HS-27A (cell line): ENCODE measurements at places on chromosomes 5 and 9.

DNA sequence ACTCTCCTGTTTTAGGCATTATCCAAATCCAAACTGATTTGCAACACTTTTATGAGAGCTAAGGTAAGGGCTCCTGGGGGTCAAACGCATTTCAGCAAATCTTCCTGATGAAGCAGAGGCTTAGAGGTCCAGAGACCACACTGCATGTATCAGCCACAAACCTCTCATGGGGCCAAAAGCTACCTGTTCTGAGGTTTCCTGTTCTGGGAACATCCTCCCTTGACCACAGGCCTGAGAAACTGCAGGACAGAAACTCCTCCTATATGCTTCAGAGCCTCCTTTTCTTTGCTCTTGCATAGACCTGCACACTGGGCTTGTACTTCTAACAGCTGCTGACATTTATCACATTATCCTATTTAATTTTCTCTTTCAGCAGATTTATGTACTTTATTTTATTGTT is 92.6 kb downstream of the OR2K2 start:
- no peak for DNase-seq

DNA sequence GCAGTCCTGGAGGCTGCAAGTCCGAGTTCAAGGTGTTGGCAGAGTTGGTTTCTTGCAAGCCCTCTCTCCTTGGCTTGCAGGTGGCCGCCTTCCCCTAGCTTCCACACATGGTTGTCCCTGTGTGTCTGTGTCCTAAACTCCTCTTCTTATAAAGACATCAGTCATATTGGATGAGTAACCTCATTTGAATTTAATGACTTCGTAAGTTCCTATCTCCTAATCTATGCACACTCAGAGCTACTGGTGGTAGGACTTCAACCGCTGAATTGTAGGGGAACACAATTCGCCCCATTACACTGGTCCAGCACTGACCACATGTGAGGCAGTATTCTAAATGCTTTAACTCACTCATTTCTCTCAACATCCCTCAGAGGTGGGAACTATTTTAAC is 25.9 kb upstream of the ADAMTS2 start:
- no peak for DNase-seq

DNA sequence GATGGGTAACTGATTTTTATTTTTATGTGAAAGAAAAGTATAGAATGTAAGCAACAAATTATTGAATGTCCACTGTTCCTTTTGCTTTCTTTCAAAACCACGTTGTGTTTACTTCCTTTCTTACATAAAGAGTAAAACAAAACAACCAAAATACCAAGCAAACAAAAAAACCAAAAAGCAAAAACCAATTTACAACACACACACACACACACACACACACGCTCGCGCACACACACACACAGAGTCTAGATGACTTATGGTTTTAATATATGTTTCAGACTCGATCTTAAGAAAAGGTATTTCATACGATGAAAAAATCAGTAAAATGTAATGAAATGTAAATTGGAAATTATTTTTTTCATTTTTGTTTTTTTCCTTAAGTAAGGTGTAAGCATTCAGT is 80.3 kb downstream of the ADGRV1 start:
- no peak for DNase-seq

DNA sequence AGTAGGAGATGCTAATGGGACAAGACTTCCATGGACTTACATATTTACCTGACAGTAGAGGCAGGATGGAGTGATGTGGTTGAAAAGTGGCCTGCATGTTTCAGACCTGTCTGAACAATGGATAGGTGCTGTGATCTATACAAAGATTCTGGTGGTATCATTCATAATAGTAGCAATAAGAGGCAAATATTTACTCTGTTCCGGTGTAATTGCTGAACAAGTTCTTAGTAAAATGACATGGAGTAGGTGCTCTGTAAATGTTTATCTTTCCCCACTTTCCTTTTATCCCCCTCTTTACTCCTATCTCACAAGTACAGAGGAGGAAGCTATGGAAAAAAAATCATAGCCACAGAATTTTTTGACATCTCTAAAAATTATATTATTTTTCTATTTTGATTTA is 159.0 kb upstream of the SLC12A2 start:
- DNase-seq, result no peak

DNA sequence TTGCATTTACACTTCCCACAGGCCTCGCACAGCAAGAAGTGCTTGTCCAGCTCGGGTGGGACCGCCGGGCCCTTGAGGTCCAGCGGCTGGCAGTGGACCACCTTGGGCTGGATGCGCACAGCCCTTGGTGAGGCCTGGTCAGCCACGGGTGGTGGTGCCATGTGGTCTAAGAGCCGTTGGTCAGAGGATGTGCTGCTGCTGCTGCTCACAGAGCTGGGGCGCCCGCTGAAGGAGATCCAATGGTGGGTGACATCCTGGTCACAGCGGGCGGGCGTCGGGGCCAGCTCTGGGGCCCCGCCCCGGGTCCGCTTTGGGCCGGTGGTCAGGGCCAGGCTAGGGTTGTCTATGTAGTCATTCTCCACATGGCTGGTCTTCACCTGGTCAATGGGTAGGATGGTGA is 10.2 kb downstream of the SPRY4 start:
- DNase-seq, result no peak

DNA sequence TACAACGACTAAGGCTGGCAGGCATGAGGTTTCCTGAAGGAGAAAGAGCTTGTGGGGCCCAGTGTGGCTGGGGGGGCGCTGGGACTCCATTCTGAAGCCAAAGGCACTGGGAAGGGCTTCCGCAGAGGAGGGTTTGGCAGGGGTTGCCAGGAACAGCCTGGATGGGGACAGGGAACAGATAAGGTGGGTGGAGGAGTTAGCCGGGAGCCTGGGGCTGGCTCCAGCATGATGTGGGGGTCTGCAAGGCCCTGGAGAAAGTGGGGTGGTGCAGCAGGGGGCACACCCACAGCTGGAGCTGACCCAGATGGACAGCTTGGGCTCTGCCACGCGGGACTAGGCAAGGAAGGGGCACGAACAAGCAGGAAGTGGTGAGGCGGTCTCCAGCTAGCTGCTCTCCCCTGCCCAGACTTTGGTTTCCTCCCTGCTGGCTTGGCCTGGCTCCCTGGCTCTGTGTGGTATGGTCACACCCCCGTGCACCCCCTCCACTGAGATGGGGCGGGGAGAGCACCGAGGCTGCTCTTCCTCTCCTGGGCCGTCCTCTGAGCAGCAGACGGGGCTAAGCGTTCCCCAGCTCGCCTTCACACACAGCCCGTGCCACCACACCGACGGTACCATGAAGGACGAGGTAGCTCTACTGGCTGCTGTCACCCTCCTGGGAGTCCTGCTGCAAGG is at the start of gene LTC4S:
LTC4S (plus strand) TSS at position 519 of the 672 bp plus-strand sequence; CDS start at position 614, 95 bp downstream.
- no peak for DNase-seq

DNA sequence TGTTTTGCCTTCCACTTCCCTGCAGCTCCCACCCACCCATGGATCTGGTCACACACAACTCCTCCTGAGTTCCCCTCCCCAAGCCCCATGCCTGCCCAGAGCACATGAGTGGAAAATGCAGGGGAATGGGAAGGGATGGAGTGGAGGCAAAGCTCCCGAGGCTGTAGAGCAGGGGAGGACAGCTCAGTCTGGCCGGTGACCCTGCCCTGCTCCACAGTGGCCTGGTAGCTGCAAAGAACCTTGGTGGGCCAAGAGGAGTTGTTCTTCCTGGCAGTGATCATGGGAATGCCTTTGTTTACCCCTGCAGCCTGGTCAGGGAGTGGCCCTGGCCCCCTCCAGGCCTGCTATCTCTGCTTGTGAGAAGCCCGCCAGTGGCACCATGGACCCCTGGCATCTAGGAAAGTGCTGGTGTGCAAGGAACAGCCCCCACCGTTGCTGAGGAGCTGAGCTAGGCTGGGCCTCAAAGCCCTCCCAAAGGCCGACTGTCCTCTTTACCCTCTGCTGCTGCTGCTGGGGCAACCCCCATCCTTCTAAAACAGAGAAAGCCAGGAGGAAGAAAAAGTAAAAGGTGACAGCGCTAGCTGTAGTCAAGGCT is 60.4 kb downstream of the PSD2 start:
- no peak for DNase-seq

DNA sequence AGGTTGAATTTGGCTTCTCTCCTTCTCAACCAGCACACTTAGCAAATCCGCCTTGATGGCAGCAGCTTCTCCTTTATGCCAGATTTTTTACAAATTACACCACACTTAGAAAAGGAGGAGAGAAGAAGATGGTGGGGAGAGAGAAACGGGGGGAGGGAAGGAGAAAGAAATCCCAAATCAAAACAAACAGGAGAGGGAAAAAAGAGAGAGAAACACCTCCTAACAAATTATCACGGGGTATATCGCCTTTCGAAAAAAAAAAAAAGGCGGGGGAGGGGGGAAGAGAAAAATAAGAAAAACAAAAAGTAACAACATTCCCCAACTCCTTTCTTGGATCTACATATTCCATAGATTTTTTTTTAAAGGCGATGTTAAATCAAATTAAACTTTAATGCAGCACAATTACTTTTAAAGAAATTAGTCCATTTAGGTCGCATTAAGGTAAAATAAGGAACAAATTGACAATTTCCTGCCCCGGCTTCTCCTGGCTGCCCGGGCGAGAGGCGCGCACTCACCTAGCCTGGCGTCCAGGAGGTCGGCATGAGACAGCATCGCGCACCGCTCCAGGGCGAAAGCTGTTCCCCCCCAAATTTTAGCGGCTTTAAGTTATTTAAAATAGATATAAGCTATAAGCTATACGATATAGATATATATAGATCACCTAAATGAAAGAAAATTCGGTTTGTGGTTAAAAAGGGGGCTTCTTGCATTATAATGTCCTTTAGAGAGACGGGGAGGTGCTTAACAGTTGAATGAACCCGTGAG is at the start of gene OTP:
OTP (minus strand) TSS at position 716 of the 765 bp plus-strand sequence; CDS start at position 552, 164 bp downstream.
- no peak for DNase-seq

- no peak for DNase-seq
These were observed 261.2 kb downstream of the ARL15 start for GRCh38 chr5:54049144-54049543.

GRCh38 chr5:138793575-138793974 is 40.4 kb downstream of the CTNNA1 start:
- DNase-seq, result no peak

DNA sequence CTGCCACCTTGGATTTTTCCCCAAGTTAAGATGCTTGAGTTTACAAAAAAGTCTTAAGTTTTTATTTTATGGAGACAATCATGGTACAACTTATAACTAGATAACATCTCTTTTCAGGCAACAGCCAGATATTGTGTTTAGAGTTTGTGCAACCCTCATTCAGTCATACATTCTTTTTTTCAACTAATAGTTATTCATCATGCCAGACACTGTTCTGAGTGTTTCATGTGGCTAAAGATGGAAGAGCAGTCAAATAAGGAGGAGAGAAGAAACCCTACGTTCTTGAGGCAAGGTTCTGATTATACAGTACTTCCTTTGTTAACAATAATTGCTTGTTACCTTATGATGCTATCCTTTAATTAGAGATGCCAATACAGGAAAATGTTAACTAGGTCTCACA is 42.1 kb upstream of the ZNF462 start:
- DNase-seq, result no peak

DNA sequence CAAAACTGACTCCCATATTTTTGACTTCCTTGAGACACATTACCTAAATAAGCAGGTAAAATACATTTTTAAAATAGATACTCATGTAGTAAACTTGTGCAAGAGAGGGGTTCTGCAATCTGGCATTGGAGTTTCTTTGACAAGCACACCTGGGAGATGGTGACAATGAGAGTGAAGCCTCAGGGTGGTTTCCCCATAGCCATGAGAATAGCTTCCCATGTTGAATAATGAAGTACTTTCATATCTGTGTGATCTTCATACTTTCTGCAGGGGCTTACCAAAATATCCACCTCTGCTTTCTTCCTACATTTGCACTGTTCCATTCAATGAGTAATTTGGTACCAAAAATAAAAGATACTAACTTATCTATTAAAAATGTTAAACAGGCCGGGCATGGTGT is 44.7 kb upstream of the VCAN start:
- DNase-seq, result no peak

DNA sequence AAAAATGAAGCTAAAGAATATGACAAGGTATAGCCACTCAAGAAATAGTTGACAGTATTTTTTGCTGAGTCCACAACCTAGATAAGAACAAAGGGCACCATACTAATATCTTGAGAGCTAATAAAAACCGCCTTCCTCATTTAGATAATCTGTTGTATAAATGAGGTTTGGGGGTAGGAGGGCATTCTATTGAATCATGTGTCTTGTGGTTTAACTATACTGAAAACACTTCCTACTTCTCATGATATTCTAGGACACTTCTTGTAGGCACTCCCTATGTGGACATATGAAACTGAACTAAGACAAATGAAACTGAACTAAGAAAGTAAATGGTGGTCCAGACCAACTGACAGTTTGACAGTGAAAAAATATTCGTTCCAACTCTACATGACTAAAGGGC is 1268.5 kb upstream of the C9orf72 start:
- no peak for DNase-seq

GRCh38 chr5:74367241-74367733 is 273.2 kb downstream of the ENC1 start:
- no peak for DNase-seq

DNA sequence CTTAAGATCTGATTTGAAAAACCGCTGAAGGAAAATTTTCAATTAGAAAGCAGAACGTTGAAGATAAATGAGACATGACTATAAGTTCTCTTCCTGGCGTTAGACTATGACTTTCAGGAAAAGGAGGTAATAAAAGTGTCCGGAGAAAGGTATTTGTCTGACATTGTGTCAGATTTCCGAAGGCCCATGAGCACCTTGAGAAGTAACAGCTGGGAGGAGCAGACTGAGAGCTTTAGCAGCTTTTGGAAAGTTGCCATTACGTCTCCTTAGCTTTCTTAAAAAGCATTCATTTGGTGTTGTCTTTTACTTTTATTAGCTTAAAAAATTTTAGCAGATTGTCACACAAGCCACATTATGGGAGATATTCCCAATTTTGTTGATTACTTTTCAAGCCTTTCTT is 363.5 kb downstream of the NDUFS4 start:
- DNase-seq, result no peak

GRCh38 chr9:107559494-107560086 is 70.0 kb upstream of the KLF4 start:
- DNase-seq, result no peak
